ENCODE measurements at places on chromosomes 12 and 14.

GRCh38 chr12:27271206-27271605 is 27.1 kb downstream of the STK38L start:
- DNase-seq: no peak

- DNase-seq: no peak
Observed at GRCh38 chr14:93970965-93971634, 5.3 kb downstream of the ASB2 start.

DNA sequence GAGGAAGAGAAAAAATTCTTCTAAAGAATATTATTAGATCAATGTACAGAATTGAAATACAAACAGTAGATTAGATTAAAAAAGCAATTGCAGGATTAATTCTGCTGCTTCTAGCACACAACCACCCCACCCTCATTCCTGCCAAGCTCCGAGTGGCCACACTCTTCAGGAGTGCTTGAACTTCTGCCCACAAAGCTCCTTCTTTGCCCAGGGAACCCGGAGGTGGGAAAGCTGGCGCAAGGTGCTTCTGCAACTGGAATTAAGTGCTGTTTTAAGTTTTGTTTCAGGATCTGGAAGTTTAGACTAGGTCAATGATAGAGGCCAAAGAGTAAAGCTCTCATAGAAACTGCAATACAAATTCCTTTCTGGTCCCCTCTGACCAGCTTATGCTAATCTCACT is 94.1 kb upstream of the BMP4 start:
- DNase-seq: no peak

DNA sequence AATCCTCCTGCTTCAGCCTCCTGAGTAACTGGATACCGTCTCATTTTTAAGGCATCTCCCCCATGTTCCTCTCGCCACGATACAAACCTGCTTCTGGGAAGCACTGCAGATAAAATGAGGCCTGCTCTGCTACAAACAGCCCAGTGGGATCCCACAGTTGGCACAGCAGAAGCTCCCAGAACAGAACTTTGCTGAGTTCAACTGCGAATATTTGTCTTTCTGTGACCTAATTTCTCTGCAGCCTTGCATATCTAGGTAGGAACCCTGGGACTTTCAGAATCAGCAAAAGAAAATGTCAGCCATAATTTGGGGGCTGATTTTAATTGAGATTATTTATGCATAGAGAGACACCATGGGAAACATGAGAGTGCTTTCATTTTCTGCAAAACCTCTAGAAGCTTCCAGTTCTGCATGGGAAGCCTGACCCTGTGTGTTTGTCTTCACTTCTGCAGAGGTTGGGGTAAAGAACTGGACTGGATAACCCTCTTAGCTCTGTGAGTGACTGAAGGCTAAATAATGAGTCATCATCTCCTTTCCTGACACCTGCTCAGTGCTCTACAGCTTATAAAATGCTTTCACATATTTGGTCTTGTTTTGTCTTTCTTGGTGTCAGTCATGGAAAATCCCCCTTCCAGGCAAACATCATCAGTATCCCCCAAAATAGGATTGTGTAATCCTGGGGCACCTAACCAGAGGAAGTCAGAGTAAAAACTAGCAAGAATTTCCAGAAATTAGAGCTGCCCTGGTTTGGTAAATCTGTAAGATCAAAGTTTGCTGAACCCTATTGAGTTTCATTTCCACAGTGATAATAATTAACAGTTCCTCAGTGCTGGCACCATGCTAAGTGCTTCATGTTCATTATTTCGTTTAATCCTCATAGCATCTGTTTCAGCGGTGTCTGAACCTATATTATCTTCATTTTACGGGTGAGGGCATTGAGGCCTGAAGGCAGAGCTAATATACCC is 185.8 kb downstream of the SLC15A4 start:
- no peak for DNase-seq

- DNase-seq: no peak
Observed at GRCh38 chr12:54988402-54989054, 4.0 kb upstream of the TESPA1 start.
